CD4-positive, alpha-beta T cell treated with Interleukin-6 at 100 ng/mL for 8 hours (primary cell): ENCODE measurements at places on chromosomes 16 and 17.

DNA sequence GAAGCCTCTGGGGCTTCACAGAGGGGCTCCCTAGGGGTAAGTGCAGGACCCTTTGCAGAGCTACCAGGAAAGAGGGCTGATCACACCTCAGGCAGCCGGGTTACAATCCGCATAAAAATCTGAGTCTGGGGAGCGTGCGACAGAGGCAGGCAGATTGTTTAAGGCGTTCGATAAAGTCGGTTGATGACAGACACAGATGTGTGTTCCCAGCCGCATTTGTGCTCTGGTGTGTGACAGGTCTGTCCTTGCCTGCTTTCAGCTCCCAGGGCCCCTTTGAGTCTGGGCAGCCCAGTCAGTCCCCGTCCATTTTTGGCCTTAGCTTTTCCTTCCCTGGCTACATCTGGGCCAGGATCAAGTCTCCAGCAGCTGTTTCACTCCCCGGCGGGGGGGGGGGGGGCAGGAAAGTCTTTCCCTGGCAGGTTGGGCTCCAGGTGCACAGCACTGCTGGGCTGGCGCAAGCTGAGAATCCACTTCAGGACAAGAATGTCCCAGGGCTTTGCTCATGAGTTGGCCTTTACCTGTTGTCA, 1.3 kb upstream of the ZACN start:
- no peak for DNase-seq

GRCh38 chr16:3509470-3509928, 8.7 kb downstream of the CLUAP1 start:
- DNase-seq = peak; percentile 85

DNA sequence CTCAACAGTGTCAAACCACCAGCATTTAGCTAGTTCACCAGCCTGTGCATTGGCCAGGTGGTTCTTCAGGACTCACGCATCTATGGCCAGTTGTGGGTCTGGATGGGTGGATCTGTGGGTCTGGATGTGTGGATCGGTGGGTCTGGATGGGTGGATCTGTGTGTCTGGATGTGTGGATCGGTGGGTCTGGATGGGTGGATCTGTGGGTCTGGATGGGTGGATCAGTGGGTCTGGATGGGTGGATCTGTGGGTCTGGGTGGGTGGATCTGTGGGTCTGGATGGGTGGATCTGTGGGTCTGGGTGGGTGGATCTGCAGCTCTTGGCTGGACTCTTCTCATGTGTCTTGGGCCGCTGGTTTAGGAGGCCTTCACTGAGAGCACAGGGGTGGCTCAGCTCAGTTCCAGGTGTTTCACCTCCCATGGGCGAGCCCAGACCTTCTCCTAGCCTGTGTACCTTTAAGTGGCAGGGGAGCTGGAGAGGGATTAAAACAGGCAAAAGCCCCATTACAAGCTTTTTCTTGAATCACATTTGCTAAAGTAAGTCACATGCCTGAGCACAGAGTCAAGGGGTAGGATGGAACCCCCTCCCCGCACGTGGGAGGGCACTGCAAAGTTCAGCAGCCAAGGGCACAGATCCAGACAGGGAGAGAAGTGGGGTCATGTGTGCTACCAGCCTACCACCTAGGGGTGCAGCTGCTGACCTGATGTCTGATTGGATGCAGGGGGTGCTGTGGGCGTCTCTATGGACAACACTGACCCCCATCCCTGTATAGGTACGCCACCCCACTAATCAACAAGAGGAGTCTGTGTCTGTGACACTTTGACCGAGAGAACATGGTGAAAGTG, 3.4 kb upstream of the NUBP1 start:
- no peak for DNase-seq

GRCh38 chr16:4624827-4625559, 367 bp downstream of the MGRN1 start:
- DNase-seq = peak; percentile 47

- no peak for DNase-seq
Observed at GRCh38 chr16:88306860-88307545, 75.8 kb upstream of the ZNF469 start.
